ENCODE measurements at places on chromosomes 5 and 9. TPM values are rescaled to one million over a fixed set of nuclear protein-coding genes. Genes with fewer than 3 reads are reported as not detected.

DNA sequence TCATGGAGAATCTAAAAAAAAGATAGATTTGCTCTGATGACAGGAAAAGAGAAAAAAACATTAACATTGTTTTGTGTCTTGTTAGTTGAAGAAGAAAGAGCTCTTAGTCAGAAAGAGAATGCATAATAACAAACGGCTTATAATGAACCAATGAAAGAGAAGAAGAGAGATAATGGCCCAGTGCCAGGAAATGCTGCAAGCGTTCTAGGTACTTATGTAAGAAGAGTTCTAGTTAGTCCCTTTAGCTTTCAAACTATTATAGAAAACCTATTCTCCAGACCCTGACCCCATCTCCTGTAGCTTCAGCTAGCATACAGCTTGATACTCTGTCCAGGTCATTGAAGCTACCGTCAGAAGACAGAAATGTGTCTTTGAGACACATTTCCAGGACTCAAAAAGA is 70.2 kb downstream of the FBXL17 start:
- no peak for DNase-seq

DNA sequence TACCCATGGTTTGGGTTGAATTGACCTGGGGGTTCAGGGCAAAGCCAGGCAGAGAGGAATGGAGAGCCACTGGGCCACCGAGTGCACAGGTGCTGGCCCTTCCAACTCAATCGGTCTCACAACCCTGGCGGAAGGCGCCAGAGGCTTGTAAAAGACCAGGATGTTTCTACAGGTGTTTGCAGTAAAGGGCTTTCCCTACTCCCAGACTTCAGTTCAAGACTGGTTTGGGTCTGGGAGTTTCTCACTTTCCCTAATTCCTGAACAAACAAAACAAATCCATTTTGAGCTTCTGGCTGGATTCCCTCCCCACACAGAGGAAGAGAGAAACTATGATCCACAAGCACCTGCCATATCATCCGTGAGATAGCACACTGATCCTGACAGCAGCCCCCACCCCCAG is 125.2 kb upstream of the KLF4 start:
- DNase-seq = no peak

DNA sequence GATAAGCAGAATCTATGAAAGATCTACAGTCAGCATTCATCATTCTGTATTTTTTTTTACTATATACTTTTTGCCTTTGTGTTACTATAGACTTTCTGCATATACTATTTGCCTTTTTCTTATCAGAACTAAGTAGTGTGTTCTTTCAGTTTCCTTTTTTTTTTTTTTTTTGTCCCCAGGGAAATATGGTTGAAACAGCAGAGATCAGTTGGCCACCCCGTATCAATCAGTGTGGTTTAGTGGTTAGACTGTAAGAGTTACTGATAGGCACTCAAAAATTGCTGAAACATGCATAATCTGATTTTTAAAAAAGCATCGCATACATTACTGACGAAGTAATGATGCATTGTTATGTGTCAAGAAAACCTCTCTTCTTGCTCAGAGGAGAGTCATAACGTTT is 990.8 kb upstream of the EDIL3 start:
- DNase-seq = no peak

- peak; percentile 93 for DNase-seq
Measured at GRCh38 chr9:63817622-63818518, 1467.1 kb downstream of the FOXD4L5 start.

NUTM2G gene
- total RNA-seq = not detected

FBXO10 gene
- total RNA-seq = 5.4 TPM

TEX48 gene
- not detected for total RNA-seq

NR5A1 gene
- total RNA-seq = 0.14 TPM
